ENCODE measurements at places on chromosomes 2 and 18.

- DNase-seq = no peak
Observed at GRCh38 chr2:113291191-113291590, 12.5 kb upstream of the PAX8 start.

DNA sequence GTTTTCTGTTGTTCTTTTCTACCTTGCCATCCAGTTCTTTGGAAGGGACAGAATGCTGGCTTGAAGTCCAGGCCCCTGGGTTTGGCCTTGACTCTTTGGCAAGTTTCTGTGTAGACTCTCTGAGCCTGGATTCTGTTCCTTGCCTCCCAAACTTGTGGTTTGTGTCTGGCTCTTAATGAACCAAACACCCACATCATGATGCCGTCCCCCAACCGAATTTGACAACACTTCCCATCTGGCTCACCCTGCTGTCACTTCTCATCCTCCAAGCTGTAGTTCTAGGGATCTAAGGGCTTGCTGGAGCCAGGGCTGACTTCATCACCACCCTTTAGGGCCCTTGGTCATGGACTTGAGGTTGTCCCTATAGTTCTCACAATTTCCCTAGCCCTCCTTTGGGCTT lies 68.9 kb upstream of the CELF4 start:
- no peak for DNase-seq

GRCh38 chr2:235914756-235915155 lies 253.4 kb downstream of the GBX2 start:
- DNase-seq = no peak

- no peak for DNase-seq
Observed at GRCh38 chr18:79617511-79618500, 61.8 kb upstream of the CTDP1 start.

DNA sequence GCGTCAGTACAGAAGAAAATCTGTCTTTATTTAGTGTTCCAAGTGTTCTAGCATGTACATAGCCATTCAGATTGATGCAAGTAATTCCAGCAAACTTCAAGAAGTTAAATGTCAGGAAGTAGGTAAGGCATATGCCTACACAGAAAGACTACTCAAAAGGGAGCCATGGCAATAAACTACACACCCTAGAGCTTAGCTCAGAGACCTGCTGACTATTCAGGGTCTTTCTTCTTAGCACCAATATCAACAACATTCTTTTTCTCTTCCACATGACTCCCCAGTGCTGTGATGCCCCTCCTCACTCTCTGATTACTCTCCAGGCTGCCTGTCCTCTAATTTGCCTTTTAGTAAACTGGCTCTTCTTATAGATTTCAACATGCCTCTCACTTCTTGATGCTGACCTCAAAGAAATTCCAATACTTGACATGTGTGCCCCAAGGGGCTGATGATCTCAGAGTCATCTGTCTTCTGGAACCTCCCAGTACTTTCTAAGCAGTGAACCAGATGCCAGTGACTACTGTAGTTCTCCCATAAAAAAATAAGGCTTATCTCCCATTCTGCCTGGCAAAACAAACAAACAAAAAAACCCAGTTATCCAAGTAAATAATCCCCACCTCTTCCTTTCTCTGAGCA lies 909.2 kb upstream of the FANCL start:
- no peak for DNase-seq

- no peak for DNase-seq
Observed at GRCh38 chr18:59038295-59039039, 101.2 kb upstream of the SEC11C start.

DNA sequence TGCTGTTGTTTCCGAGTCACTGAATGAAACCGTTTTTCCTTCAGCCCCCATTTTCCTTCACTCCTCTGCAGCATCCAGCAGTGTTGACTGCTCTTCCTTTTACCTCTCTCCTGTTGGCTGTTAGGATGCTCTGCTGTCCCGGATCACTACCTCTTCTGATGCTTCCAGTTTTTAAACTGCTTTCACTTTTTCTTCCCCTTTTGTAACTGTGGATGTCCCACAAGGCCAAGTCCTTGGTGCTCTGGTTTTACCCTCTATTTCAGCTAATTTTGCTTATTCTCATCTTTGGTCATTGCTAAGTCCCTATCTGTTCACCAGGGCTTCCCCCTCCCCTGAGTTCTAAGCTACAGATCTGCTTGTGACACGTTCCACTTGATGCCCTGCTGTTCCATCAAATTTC lies 39.4 kb upstream of the MAP4K3 start:
- no peak for DNase-seq

GRCh38 chr2:65791404-65791975 lies 359.1 kb upstream of the SPRED2 start:
- DNase-seq = no peak

GRCh38 chr2:228866781-228867180 lies 404.3 kb downstream of the PID1 start:
- no peak for DNase-seq

GRCh38 chr2:23760736-23761135 lies 166.2 kb downstream of the ATAD2B start:
- no peak for DNase-seq

DNA sequence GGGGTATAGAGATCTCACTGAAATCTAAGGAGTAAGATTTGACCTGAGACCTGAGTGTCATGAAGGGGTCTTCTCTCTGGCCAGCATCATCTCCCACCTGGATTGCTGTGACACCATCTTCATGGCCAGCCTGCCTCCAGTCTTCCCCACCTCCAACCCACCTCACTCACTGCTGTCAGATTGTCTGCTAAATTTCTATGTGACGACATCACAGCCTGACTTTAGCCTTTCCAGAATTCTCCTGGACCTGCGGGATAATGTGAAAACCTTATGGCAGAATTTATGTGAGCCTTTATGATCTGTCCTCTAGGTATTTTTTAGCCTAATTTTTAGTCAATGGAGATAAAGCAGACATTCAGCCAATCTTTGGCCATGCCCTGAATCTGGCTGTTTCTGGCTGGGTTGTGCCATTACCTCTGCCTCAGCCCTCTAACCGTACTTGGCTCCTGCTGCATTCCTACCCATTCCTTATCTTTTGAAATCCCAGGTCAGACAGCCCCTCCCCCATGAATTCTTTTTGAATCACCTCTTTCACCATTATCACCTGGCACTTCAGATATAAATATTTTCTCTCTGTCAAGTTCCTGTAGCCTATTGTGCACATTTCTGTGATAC lies 66.4 kb upstream of the MMADHC start:
- DNase-seq = no peak

GRCh38 chr2:46971929-46972328 lies 56.3 kb upstream of the MCFD2 start:
- DNase-seq = no peak

- DNase-seq = no peak
Observed at GRCh38 chr2:201450954-201451291, 335 bp downstream of the TRAK2 start.

DNA sequence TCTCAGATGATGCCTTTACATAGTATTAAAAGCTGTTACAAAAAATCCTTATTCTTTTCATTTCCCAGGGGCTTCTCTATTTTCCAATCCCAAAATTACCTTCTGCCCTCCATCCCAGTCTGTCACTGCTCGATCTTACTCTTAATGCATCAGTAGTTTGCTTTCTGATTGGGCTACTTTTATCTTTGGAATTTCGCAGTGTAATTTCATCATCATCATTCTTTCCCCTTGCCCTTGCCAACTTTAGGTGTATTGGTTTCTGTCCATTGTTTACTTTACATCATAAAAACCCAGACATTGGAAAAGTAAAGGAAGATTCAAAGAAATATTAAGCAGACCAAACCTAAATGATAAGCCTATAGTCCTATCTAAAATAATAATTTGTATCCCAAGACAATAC lies 457.2 kb downstream of the PIK3C3 start:
- DNase-seq = no peak

- DNase-seq = no peak
Observed at GRCh38 chr18:27695503-27695902, 481.4 kb downstream of the CDH2 start.

DNA sequence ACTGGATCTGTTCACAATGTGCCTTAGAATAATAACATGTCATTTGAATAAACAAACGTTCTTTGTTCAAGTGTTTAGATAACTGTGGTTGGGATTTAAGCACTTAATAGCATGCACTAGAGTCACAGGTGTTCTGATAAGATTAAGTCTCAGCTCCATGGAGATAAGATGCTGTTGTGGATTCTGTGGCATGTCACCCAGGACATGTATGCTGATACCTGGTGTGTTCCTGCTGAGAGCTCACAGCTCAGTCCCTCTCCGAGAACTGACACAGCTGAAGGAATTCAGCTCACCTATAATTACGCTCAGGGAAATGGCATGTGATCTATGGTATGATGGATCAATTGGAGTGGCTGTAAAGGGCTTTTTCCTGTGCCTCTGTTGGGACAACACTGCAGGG lies 75.4 kb upstream of the ST6GAL2 start:
- no peak for DNase-seq

DNA sequence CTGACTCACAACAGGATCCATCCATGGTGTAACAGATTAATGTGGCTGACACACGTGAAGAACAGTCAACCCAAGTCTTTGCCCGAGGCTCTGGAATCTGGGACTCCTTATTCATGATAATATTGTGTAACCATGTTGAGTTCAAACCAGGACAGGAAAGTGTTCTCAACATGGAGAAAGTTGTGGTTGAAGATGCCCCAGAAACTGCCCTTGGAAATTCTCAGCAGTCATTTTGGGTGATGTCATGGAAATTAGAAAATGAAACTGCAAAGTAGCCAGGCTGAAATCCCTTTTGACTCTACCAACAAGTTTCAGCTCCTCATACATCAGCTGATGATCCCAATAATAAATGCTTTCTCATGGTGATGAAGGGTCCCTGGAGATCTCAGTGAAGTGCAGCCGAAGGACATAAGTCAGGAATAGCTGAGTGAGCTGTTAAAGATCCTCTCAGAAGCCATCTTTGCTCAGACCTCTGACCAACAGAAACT lies 307.7 kb downstream of the TNS1 start:
- no peak for DNase-seq

DNA sequence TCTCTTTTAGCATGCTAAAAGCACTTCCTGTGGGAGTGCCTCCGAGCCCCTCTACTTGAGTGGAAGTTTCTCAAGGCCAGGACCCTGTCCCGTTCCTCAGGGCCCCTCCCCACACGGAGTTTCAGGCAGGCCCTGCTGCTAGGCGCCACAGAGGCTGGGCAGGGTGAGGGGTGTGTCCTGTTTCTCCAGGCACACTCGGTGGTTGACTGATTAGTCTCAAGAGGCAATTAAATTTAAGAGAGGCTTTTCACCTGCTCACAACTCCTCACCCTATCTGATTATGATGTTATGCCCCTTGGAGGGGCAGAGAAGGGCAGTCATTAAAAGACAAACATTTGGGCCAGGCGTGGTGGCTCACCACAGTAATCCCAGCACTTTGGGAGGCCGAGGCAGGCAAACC lies 160.8 kb upstream of the HAAO start:
- DNase-seq = no peak

DNA sequence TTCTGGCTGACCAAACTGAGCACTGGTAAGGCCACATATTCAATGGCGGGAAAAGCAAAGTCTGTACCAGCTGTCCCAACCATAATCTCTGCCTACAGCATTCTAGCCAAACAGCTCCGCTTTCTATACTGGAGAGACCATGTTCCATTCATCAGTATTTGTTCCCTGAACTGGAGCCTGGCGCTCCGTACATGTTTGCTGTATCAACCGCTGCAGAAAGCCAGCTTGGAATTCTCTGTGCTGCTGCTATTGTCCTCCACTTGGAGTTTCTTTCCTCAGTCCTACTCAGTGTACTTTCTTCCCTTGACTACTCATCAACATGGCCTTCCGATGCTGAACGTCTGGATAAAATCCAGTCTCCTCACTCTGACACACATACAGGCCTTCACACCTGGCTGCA lies 1.9 kb downstream of the COA5 start:
- no peak for DNase-seq

DNA sequence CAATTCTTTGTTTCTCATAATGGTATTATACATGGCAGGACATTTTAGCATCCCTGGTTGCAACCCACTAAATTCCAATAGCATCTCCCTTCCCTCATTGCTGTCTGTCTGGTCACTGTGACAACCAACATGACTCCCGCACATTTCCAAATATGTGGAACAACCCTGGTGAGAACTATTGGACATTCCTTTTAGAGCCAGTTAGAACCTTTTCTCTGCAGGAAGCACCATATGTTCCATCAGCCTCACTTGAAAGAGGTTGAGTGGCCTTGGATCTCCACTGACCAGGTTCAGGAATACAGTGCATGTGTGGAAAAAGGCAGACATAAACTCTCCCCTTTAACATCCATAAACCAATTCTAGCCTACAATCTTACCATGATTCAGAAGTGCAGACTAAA lies 25.9 kb upstream of the GLS start:
- DNase-seq = no peak

- DNase-seq = no peak
Observed at GRCh38 chr2:183740241-183740640, 616.0 kb downstream of the NUP35 start.

- DNase-seq = no peak
Observed at GRCh38 chr2:37767959-37768925, 96.8 kb upstream of the CDC42EP3 start.

GRCh38 chr2:160630801-160631590 lies 137.4 kb upstream of the RBMS1 start:
- DNase-seq = no peak

- DNase-seq = no peak
Observed at GRCh38 chr18:79786786-79787526, 10.8 kb upstream of the KCNG2 start.

DNA sequence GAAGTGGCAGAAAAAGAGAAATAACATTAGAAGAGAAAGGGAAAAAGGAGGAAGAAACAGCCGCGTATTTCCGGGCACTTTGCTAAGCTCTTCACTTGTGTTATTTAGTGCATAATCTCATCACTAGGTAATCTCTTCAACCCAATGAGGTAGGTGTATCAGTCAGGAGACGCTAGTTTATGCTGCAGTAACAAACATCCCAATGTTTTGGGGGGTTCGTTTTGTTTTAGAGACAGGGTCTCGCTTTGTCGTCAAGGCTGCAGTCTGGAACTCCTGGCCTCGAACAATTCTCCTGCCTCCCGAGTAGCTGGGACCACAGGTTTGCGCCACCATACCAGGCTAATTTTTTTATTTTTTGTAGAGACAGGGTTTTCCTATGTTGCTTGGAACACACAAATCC lies 61.7 kb downstream of the ZFP36L2 start:
- no peak for DNase-seq

DNA sequence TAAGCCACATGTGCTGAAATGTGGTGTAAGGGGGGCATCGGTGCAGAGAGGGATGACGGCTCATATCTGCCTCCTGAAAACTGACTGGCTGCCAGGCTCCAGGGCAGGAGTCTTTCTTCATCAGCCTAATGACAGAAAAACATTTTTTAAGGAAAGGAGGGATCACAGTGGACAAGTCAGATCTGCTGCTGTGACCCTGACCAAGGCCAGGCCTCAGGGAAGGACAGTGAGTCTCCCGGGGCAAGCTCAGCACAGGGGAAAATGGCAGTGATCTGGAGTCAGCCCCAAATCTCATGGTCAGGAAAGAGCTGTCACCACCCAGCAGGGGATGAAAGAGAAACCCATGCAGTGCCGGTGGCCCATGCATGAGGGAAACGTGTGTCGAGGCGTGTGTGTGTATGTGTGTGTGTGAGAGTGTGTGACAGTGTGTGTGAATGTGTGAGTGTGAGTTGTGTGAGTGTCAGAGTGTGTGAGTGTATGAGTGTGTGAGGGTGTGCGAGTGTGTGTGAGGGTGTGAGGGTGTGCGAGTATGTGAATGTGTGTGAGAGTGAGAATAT lies 134.5 kb downstream of the INHBB start:
- no peak for DNase-seq

GRCh38 chr18:57744211-57744694 lies 58.9 kb downstream of the ATP8B1 start:
- no peak for DNase-seq

Measured in activated CD4-positive, alpha-beta memory T cell treated with anti-CD3 and anti-CD28 coated beads for 36 hours (primary cell).